HFFc6 (cell line): ENCODE measurements at places on chromosomes 2 and 18. TPM values are rescaled to one million over a fixed set of nuclear protein-coding genes. Genes with fewer than 3 reads are reported as not detected.

Gene PPP1R1C
- total RNA-seq: 0.32 TPM in 1 of 3 replicates, not detected in the others

Gene VSNL1
- total RNA-seq: not detected in 3 replicates

Gene TMEM87B
- 44.0 to 51.6 TPM (median 48.2 TPM) in 3 replicates for total RNA-seq

Gene GAREM1
- 0.06 to 0.15 TPM (median 0.14 TPM) in 3 replicates for total RNA-seq

GRCh38 chr2:46831051-46831868, 84.3 kb downstream of the MCFD2 start:
- DNase-seq: peak; percentile 81

DNA sequence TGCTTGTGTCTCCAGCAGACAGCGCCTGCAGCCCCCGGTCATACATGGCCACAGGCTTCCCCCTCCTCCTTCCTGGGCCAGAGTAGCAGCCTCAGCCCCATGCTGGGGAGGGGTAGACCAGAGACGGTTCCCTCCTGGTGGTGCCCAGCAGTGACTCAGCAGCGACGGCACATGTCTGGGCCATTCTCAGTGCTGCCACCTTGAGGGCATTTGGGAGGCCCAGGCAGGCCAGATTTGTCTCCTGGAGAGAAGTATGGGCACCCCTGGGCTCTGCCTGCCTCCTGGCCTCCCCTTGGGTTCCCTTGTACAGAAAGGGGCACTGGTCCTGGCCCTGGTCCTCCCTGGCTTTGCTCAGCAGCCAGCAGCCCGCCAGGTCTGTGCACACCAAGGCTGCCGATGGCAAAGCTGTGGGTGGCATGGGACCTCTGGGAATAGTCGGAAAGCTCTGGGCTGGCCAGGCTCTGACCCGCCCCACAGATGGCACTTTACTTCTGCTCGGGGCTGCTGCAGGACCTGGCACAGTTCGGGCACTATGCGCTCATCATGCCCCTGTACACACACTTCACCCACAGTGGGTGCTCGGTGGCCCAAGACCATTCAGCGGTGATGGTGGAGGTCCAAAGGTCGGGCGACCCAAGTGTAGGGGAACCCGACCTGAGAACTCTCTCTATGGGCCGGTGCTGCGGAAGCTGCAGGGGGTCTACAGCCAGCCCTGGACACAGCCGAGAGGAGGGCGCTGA, 11.4 kb upstream of the ALPI start:
- peak; percentile 69 for DNase-seq

DNA sequence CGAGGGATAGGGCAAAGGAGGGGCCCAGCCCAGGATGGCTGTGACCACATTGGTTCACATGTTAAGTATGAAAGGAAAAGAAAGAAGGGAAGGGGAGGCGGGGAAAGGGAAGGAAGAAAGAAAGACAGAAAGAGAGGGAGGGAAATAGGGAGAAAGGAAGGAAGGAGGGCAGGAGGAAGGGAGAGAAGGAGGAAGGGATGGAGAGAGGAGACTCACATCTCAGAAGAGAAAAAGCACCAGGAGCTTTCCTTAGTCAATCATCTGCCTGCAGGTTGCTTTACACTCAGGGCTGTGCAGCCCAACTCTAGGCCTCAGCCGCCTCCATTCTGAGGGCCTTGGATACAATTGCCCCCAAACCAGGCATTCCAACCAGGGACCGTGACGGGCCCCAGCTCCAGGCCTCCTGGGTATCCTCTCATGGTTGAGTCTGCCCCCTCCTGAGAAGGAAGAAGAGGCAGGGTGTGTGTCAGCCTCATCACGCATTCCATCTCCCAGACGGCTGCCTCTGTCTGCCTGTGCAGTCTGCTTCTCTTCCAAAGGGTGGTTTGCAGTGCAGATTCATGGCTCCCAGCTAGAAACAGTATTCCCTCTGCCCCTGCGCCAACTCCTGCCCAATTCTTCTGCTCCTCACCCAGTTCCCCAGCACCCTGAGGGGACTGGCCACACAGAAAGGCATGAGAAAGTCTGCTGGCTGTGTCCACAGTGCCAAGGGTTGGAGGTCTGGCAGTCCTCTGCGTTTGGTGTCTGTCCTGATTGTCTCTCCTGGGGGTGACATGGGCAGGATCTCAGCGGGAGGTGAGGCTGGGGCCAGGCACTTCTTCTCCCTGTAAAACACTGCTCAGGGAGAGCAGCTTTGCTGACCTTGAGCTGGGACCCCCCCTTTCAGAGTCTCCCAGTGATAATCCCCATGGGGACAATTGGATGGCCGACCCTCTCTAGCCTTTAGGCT, 163.3 kb downstream of the SMAD7 start:
- no peak for DNase-seq

- DNase-seq: no peak
These were observed 105.4 kb downstream of the ETAA1 start for GRCh38 chr2:67502346-67503065.

GRCh38 chr2:54444503-54444902, 11.6 kb upstream of the SPTBN1 start:
- DNase-seq: no peak

- no peak for DNase-seq
These were observed 34.1 kb downstream of the AGAP1 start for GRCh38 chr2:235527806-235528469.

DNA sequence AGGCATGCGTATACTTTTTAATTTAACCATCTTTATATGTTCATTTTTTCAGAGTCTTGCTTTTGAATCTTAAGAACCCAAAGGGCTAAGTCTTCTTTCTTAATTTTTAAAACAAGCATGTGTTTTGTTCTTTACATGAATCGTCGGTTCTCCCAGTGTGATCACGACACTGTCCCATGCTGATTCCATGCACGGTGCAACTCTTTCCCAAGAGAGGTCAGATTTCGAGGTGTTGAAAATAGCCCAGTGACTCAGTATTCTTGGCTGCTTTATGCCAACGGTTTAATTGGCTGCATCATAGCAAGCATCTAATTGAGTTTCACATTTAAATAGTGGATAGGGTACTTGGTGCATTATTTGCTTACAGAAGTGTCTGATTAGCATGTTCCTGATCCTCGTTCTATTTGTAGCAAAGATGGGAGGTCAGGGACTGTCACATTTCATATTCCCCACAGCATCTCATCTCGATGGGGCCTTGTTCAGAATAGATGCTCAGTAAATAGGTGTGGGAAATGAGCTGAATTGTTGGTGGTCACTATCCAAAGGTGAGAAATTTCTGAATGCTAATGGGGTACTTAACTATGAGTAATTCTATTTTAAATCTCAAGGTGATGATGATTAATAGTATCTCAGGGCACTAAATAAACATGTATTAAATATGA, 2.8 kb downstream of the NPAS2 start:
- DNase-seq: peak; percentile 55

DNA sequence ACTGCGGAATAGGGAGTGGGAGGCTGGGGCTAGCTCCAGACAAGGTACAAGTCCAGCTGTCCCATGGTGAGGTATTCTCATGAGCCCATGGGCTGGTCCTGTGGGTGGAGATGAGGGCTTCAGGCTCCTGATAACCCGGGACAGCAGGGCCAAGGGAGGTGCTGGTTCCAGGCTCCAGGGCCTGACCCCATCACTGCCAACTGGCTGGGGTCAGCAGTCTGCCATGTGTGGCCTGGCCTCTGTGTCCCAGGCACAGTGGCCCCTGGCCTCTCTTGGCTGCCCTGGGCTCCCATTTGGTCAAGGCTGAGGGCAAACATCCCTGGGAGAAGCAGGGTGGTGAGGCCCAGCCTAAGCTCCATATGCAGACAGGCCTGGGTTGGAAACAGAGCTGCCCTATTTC, 966 bp upstream of the OXER1 start:
- no peak for DNase-seq

DNA sequence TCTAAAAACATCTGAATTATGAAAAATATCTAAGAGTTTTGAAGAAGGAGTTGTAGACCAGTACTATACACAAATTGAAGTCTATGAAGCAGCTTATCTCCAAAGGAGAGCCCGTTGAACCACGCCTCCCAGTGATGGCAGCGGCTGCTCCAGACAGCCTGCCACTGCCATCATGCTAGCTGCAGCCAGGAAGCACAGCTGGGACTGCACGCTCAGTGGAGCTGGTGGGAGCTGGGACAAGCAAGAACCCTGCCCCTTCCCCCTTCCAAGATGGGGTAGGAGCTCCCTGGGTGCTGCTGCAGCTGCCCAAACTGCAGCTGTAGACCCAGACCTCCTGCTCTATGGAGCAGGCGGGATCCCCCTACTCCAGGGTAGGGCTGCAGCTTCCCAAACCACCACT, 124.7 kb upstream of the SPATS2L start:
- no peak for DNase-seq

DNA sequence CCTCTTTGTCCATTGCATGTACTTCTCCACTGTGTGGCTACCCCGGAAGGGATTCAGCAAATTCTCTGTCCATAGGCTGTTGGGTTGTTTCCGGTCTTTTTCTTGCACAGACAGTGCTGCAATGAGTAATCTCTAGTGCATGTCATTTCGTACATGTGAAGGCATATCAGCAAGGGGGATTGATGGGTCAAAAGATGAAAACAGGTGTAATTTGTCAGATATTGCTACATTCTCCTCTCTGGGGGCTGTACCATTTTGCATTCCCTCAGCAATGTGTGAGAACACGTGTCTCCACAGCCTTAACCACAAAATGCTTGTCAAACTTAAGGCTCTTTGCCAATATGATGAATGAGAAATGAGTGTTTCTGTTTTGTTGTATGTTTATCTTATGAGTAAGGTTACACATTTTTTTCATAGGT, 60.5 kb downstream of the KLHL29 start:
- DNase-seq: peak; percentile 70
